Stimulated activated CD8-positive, alpha-beta memory T cell treated with anti-CD3 and anti-CD28 coated beads, Interleukin-2, amount 100 ng/mL, for 1 hour (primary cell): ENCODE measurements at places on chromosomes 4 and X.
A peak's percentile ranks its signal among the peaks of the same experiment; 100 is the strongest.

- no peak for DNase-seq
These were observed 107.4 kb upstream of the TSPAN5 start for GRCh38 chr4:98765771-98766170.

- no peak for DNase-seq
These were observed 332.7 kb upstream of the IGFBP7 start for GRCh38 chr4:57442831-57443291.

DNA sequence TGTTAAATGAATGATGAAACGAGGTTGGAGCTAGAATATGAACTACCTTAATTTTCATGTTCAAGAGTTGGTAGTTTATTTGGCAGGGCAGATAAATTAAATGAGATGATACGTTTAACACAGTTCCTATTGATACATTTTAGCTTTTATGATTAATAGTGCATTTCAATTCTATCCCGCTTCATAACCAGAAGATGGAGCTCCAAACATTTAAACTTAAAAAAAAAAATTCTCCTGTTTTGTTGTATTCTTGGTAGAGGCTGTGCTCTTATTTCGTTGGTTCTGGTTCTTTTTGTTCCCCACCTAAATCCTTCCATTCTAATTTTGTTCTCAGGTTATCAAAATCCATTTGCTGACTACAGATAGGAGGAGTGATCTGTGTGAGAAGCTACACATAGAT lies 71.8 kb upstream of the PTPN13 start:
- DNase-seq = no peak

GRCh38 chr4:10893395-10893794 lies 208.8 kb upstream of the CLNK start:
- no peak for DNase-seq

GRCh38 chr4:88178626-88179231 lies 20.3 kb upstream of the ABCG2 start:
- DNase-seq = no peak

- DNase-seq = no peak
These were observed 3.5 kb downstream of the GUCY1B1 start for GRCh38 chr4:155762334-155762733.

- no peak for DNase-seq
These were observed 176.1 kb downstream of the DCTD start for GRCh38 chr4:182741054-182741453.

GRCh38 chrX:110665223-110666002 lies 130.2 kb downstream of the CHRDL1 start:
- no peak for DNase-seq

DNA sequence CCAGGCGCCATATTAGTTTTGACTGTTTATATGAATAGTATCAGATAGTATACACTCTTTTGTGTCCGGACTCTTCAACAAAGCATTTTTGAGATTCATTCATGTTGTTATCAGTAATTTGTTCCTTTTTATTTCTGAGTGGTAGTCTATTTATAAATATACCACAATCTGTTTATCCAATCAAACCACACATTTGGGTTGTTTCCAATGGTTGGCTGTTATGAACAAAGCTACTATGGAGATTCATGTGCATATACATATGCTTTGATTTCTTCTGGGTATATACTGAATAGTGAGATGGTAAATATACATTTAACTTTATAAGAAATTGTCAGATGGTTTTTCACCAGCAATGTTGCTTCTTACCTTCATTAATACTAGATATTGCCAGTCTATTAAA lies 36.8 kb upstream of the TAPT1 start:
- DNase-seq = no peak

- no peak for DNase-seq
These were observed 37.5 kb upstream of the NOCT start for GRCh38 chr4:138978028-138978585.

- DNase-seq = peak; percentile 96
These were observed at the start of gene WDR1 for GRCh38 chr4:10116569-10117358. WDR1 (minus strand) TSS chr4:10116799; CDS start chr4:10116666, 133 bp downstream.

DNA sequence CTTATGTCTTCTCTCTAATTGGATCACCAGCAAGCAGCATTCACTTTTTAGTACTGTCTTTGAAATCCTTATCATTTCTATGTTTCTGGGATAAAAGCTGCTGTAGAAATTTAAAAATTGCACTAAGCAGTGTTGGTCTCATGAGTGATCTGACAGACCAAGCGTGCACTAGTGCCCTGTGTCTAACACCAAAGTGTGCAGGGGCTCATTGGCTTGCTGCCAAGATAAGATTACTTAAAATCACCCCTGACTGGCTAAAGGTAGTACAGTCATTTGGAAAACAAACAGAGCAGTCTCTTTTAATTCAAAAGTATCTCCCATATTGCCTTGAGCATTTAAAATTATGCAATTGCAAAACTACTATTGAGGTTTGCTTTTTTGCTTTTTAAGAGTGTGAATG lies 304.6 kb downstream of the ARAP2 start:
- DNase-seq = no peak

DNA sequence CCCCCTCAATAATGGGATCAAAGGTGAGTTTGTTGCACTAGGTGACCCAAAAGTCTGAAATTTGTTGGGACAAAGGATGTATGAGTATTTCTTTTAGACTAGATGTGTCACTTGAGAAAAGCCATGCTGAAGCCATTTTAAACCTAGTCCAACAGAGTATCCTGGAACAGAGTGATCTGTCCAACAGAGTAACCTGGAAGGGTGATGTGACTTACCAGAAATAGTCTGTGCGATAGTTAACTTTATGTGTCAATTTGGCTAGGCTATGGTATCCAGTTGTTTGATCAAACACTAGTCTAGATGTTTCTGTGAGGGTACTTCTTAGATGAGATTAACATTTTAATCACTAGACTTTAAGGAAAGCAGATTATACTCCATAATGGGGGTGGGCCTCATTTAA lies 154.5 kb downstream of the PARM1 start:
- DNase-seq = no peak

GRCh38 chrX:69151866-69152284 lies 13.4 kb downstream of the PJA1 start:
- no peak for DNase-seq

DNA sequence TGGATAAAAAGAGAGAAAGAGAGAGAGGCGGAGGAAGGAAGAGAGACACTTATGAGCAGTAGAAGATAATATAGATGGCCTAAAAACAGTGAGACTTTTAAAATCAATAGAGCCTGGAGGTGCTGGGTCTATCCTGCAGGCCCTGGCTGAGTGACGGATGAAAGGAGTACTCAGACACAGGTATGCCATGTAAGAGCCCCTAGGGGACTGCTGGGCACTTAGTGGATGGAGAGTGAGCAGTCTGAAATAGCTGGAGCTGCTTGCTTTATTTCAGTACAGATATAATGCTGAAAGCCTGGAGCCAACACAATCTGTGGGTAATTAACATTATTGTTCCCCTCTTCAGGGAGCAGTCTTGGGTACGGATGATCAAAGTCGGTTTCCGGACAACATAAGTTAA lies 578.6 kb downstream of the SPOCK3 start:
- DNase-seq = no peak

DNA sequence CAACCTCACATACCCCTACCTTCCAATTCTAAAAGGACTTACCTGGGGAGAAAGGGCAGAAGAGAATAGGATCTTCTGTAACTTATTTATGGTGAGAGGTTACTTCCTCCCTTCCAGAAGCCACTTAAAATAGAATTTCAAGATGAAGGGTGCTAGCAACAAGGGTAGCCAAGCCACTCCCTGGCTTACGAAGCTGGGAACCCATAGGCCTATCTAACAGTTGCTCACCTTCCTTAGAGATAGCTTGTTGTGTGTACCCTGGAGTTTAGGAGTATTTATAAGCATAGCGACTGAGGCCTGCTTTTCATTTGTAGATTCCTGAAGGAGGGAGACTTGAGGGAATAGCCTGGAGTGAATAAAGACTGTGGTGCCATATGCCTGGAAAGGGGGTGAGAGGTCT lies 28.9 kb downstream of the XK start:
- no peak for DNase-seq

DNA sequence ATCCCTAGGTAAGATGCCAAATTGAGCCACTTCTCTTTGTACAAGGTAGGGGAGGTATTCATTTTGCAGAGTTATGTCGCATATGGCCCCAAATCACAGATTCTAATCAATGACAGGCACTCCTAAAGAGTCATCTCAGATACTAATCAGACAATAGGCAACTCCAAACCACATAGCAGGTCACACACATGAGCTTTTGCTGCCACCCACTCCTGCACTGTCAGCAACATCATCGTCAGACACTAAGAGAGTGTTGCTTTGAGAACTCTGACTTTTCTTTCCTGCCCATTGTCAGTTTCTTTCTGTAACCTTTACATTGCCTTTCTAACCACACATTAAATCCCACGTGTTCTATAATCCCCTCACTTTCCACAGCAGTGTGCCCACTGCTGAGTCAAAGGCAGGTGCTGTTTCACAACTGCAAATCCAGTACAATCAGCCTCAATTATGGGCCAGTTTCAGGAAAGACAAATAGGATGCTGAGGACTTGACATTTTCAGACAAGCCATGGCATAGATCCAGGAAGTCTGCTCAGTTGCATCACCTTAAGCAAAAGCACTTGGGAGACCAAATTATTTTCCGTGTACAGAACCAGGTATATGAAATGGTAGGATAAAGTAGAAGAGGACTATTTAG lies 23.5 kb downstream of the TMEM31 start:
- no peak for DNase-seq

GRCh38 chr4:24928708-24929107 lies 15.9 kb upstream of the CCDC149 start:
- DNase-seq = no peak

DNA sequence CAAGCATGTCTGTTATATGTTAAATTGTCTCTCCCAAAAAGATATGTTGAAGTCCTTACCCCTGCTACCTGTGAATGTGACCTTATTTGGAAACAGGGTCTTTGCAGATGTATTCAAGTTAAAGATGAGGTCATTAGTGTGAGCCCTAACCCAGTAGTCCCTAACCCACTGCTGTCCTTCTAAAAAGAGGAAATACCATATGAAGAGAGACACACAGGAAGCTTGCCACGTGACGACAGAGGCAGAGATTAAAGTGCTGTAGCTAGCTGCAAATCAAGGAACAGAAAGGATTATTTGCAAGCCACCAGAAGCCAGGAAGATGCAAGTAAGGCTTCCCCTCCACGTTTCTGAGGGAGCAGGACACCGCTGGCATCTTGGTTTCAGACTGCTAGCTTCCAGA lies 150.1 kb downstream of the HNRNPD start:
- DNase-seq = no peak

DNA sequence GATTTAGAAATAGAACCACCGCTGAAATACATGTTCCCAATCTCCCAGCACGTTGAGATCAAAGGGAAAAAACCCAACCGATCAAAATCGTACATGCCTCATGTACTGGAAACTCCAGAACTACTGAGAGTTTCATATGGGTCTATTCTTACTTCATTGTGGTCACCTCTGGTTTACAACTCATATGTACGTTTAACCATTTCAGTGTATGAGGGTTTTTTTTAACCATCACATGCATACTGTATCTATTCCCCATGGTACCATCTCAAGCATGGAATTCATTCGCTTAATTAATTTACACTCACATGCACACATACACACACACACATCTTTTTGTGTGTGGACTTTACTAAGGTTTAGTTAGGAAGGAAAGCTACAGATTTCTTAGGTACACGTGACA lies 46.0 kb upstream of the CLNK start:
- DNase-seq = no peak

DNA sequence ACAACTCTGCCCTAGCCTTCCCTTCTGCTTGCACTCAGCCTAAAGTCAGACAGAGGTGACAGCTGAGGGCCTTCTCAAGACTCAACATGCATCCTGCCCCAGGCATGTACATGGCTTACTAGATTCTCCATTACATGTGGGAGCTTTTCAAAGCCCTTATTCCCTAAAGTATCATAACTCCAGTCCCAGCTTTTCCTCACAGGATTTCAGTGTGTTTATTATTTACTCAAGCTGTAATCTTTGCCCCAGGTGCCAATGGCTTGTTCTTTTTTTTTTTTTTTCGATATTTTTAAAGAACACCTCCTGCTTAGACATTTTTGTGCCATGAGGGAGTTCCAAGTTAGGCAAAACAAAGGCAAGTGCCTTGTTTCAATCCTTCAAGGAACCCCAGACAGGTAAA lies 154.0 kb upstream of the RADX start:
- DNase-seq = no peak

GRCh38 chr4:44916411-44916810 lies 190.1 kb upstream of the GNPDA2 start:
- DNase-seq = no peak

DNA sequence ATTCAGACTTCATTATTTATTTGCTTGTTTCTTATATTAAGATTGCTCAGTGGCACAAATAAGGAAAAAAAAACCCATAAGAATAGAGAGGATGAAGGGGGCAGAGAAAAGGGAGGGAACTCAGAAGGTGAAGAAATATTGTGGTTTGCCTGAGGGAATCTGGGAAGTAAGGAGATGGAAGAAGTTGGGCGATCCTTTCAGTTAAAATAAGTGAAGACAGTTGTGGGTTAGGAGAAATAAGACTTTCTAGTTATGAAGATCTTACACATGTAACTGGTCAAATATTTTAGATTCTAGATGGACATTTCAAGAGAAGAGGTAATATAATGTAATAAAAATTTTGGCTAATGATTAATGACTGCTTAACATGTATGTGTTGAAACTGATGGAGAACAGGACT lies 138.7 kb upstream of the LIMCH1 start:
- no peak for DNase-seq

DNA sequence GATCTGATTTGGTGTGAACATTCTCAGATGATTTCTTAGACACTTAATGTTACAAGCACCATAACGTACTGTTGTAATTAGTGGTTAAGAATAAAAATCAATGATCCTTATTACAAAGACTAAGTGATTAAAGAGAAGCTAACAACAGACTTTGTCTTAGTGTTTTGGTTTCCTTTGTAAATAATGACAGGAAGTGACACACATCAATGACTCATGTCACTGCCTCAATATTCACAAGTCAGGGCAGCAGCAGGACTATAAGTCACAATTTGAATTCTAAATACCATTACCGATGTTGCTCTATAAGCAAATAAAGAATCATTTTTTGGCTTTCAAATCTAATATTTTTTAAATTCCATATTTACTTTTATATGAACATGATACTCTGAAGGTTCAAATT lies 115.8 kb upstream of the FAT4 start:
- DNase-seq = no peak

DNA sequence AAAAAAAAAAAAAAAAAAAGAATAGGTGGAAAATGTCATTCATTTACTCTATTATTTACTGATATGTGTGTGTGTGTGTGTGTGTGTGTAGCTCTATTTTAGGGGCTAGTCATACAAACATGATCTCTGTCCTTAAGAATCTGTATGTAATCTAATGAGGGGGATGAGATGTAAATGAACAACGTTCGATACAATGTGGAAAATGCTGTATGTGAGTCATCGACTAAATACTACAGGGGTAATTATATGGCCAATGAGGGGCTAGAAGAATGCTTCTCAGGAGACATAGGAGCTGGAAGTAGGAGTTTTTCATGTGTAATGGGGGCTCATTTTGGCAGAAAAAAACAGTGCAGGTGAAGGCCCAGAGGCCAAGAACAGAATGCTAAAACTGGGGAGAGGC lies 41.9 kb downstream of the LEF1 start:
- no peak for DNase-seq

- no peak for DNase-seq
These were observed 104.9 kb upstream of the CENPE start for GRCh38 chr4:103303011-103303410.

GRCh38 chr4:159598602-159599001 lies 495.7 kb downstream of the RAPGEF2 start:
- DNase-seq = no peak

GRCh38 chrX:152847281-152847680 lies 16.4 kb downstream of the NSDHL start:
- no peak for DNase-seq

GRCh38 chrX:67780694-67781109 lies 236.9 kb downstream of the AR start:
- no peak for DNase-seq
